ENCODE measurements at places on chromosomes 7 and 10. TPM values are rescaled to one million over a fixed set of nuclear protein-coding genes. Genes with fewer than 3 reads are reported as not detected.

- DNase-seq: no peak
Observed at GRCh38 chr7:80724249-80724871, 85.9 kb downstream of the CD36 start.

DNA sequence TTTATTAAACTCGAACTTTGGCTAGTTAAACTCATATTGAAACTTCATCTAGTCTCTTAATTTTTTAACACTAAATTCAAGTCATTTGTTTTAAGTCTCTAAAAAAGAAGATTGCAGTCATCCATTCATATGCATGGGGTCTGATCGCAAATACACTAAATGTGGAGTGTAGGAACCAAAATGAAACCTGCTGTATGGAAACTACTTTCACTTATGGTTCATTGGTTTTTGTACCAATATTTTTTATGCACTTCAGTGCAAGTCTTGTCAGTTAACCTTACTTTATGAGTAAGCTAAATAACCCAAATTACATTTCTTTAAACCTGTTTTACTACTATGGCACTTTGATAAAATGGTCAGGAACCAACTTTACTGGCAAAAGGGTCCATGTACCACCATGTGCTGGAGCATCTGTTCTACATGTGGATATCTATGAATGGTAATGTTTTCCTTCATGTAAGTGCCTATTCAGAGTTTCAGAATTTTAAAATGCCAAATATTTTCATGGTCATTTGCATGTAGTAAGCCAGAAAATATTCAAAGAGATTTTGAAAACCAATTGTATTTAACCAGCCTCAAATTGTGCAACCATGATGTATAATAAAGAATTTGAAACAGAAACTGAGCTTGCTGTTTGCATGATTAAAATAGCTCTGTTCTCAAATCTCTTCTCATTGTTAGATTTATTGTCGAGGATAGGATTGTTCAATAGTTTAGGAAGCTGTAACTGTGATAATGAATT lies 7.6 kb upstream of the SUPV3L1 start:
- DNase-seq: no peak

- no peak for DNase-seq
Observed at GRCh38 chr7:106283501-106283830, 1.3 kb downstream of the NAMPT start.

STEAP1B gene
- total RNA-seq: 0.67 TPM

RBP3 gene
- not detected for total RNA-seq

ADAP1 gene
- 7.1 TPM for total RNA-seq

ING3 gene
- total RNA-seq: 14.7 TPM

Measured in right cardiac atrium (tissue), 5 donors.